ENCODE measurements at places on chromosomes 6 and 20. TPM values are rescaled to one million over a fixed set of nuclear protein-coding genes. Genes with fewer than 3 reads are reported as not detected.

PSMB9 gene
- 229 TPM for total RNA-seq

APOM gene
- 4.9 TPM for total RNA-seq

PDCD2 gene
- total RNA-seq: 140 TPM

VNN1 gene
- not detected for total RNA-seq

All from activated CD8-positive, alpha-beta T cell treated with anti-CD3 and anti-CD28 coated beads for 36 hours (primary cell).